ENCODE measurements at places on chromosomes 5 and 9.

DNA sequence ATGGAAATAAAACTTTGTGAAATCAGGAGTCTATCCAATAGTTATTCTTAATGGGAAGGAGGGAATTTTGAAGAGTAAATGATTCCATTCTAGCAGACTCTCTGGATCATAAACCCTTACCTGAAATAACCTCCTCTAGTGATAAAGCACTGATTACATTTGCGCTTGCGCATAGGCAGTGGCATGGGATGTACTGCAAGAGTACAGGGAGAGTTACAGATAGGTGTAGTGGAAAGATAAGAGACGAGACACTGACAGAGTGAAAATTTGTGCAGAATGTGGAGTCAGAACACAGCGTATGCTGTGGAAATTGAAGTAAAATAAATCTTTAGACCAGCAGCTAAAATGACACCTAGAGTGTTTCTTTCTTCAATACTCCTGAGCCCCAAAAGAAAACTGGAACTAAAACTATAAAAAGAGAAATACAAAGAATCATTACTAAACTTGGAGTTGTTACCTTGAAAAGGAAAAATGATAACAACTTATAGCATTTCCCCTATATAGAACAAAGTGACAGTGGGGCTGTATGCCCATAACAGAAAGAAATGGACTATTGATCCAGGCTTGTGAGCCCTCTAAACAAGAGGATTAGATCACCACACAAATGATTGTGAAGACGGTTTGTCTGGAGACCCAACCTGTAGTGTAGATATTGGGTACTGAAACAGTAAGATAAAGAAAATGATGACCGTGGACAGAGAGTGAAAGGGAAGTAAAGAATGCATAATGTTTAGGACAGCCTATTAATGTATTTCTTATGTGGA, 1471.2 kb upstream of the NUDT12 start:
- DNase-seq, result no peak

DNA sequence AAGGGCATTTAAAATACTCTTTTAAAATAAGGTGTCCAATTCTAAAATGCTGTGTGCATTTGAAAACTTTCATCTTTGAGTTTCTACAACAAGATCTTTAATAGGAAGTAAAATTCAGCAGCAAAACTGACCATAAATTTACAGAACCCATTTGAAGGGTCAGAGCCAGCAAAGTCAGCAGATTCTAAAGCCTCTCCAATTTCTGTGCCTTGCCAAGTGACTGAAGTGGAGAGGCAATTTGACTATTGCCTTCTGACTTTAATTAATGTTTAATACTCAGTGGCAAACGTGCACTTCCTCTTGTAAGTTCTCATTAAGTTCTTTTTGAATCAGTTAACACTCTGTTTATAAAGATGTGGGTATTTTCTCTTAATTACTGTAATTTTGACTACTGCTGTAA, 155.2 kb downstream of the BAAT start:
- DNase-seq, result no peak

DNA sequence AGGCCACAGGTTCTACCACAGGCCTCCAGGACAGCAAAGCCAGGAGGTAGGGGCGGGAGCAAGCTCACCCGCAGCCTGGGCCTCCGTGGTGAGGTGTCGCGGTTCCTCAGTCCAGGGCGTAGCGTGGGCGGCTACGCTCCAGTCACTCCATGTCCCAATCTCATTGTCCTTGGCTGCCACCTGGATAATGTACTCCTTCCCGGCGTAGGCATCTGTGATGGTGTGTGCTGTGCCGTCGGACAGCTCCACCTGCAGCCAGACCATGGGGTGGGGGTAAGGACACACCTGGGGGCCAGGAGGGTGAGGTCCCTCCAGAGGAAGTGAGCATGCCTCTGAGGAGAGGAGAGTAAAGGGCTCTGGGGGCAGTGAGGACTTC, 29.8 kb upstream of the ENHO start:
- DNase-seq, result no peak

DNA sequence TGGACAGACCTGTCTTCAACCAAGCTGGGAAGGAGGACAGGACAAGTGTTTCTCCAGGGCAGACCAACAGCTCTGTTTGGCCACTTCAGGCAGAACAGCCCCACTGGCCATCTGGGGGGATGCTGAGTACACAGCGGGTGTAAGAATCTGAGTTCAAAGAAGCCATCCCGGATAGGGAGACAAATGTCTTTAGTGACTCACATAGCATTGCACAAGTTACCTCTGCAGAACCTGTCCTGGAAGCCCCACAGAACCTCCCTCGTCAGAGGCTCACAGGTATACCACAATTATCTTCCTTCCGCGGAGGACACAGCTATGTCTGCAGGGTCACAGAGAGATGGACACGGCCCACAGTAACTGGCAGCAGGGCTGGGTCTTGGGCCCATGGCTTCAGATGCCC, 2.0 kb downstream of the OR2V2 start:
- DNase-seq, result no peak

- no peak for DNase-seq
Measured at GRCh38 chr9:103188781-103189350, 193.7 kb downstream of the CYLC2 start.

DNA sequence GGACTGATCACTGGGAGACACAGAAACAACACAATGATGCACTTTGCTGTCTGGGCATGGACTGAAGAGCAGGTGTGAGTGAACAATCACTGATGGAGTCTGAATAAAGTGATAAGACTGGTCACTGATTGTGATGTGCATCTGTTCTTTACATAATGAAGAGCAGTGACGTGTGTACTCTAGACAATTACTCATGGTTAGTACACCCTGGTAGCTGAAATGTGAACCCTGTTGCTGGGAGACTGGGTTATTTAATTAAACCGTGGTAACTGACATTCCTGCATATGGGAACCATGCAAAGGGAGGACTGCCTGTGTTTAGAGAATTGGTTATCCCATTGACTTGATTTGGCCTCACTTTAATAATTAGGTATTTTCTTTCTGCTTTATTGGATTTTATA, 202.9 kb downstream of the NR2F1-AS1 start:
- peak; percentile 67 for DNase-seq

- DNase-seq, result no peak
Measured at GRCh38 chr9:93576258-93577077, at the start of gene PHF2. Gene PHF2 (plus strand): TSS chr9:93576584. CDS start chr9:93576774, 190 bp downstream.

DNA sequence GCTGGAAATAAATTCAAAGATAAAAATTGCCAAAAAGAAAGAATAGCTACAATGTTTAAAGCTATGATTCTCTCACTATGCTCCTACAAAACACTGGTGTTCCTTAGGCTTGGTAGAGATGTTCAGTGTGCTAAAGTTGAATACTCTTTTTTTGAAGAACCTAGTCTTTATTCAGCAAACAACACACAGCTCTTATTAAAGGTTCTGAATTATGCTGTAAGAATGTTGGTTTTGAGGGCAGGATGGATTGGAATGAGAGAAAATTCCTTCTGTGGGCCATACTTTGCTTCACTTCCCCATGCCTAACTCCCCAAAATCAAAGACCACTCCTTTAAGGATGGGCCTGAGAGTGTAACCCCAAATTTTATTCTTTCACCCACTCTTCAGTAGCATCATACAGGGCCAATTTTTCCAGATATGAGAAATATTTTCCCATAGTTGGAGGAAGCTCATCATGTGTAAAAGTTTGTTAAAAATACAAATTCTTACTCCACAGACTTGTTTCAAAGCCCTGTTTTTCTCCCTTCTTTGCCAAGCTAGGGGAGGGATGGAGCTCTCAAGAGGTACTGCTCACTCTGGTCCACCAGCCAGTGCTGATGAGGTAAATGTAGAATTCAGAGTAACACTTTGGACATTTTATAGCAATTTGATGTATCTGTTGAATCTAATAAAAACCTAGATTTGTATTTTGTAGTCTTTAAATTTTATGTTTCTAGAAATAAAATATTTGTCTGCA, 99.3 kb downstream of the GDNF start:
- DNase-seq, result no peak

DNA sequence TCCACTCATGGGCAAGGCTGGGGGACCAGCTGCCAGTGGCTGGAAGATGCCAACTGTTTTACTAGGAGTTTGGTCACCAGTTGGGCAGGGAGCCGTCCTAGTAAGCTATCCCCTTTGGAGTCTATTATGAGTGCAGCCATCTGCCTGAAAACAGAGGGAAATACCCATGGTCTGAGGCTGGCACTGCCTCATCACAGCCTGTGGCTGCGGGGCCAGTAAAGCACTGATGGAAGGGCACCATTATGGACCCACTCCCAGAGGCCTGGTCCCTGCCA, 187.2 kb upstream of the PANK3 start:
- DNase-seq, result no peak

- no peak for DNase-seq
Measured at GRCh38 chr5:124192716-124193115, 553.7 kb downstream of the ZNF608 start.

- DNase-seq, result no peak
Measured at GRCh38 chr9:94822273-94822672, 95.8 kb downstream of the AOPEP start.

DNA sequence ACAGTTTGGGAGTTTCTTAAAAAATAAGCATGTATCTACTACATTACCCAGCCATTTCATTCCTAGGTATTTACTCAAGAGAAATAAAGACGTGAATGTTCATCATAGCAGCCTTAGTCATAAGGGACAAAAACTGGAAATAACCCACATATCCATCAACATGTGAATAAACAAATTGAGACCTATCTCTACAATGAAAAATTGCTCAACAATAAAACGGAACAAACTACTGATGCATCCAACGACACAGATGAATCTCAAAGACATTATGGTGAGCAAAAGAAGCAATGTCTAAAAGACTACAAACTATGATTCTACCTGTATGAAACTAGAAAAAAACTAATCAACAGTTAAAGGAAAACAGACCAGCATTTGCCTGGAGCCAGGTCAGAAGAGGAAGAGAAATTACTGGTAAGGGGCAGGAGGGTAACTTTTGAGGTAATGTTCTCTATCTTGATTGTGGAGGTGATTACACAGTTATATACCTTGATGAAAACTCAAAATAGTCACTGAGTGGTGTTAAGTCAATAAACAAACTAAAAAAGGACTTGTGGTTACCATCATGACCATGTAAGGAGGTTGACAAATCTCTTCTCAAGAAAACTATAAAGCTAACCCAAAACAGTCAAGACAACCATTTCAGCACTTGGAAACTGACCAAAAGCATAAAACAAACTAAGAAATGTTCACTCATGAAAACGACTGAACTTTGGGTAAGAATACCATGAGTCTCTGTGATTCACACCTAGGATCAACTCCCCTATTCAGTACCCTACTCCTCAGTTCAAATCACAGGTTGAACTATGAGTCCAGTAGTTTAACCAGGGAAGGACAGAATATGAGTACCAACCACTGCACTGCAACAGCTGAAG, 10.4 kb downstream of the UIMC1 start:
- DNase-seq, result no peak

- peak; percentile 44 for DNase-seq
Measured at GRCh38 chr9:87950765-87951488, 23.4 kb downstream of the CDK20 start.

DNA sequence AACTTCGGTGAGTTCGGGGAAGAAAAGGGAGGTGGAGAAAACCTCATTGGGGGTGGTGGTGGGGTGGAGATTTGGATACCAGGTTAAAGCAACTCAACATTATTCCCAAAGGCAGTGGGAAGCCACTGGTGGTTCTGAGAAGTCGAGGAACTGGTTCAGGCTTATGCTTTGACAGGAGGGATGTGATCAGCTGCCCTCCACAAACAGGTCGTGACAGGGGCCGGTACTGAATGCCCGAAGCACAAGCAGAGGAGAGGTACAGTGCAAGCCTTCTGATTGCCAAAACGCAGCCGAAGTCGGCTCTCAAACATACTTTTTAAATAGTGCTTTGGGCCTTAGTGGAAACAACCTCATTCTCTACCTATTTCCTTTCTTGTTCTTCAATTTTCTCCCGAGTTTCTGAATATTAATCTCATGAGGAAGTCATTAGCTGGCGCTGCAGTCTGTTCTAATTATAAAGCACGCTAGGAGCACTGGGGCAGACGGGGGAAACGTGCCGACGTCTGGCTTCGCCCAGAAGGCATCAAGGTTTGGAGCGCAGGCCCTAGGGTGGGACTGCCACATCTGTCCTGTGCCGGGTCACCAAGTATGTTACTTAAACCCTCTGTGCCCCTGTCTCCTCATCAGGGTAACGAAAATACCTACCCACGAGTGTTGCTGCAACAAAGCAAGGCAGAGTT, 27.3 kb downstream of the SHB start:
- DNase-seq, result no peak
